ENCODE measurements at places on chromosomes 13 and 19.

DNA sequence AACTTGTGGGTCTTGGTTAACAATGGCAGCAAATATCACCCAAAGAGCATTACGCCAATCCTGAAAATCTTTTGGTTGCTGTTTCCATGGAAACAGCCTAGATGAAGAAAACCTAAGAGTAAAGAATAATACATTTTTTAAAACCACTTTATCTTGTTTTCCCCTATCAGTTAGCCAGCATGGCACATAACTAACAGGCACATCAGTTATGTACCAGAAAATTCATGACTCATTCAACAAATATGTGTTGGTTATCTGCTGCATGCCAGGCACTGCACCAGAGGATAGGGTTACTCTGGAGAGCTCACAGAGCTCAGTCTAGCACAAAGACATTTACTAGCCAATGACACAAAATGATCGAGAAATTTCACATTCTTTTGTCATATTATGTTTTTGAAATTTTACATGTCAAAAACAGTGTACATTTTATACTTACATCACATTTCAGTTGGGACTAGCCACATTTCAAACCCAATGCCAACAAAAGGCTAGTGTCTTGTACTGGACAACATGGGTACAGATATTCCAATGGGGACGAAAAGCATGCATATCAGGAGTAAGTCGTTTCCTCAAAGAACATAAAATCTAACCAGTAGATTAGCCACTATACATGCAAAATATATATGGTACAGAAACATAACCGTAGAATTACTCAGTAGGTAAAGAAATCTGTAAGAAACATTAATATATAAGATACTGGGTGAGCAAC is 20.3 kb downstream of the LNX2 start:
- DNase-seq, result peak; percentile 83

DNA sequence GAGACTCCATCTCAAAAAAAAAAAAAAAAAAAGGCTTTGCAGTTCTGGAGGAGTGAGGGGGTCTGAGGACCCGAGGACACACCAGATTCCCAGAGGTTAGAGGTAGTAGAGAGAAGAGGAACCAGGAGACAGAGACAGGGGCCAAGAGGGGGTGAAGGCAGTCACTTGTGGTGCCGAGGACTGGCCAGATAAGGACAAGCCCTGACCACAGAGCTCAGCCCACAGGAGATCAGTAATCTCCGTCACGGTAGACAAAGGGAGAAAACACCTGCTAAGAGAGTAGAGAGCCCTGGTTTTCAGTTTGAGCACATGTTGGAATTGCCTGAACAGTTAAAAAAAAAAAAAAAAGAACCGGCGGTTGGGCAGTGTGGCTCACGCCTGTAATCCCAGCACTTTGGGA is 1.7 kb upstream of the PRAM1 start:
- DNase-seq, result no peak

DNA sequence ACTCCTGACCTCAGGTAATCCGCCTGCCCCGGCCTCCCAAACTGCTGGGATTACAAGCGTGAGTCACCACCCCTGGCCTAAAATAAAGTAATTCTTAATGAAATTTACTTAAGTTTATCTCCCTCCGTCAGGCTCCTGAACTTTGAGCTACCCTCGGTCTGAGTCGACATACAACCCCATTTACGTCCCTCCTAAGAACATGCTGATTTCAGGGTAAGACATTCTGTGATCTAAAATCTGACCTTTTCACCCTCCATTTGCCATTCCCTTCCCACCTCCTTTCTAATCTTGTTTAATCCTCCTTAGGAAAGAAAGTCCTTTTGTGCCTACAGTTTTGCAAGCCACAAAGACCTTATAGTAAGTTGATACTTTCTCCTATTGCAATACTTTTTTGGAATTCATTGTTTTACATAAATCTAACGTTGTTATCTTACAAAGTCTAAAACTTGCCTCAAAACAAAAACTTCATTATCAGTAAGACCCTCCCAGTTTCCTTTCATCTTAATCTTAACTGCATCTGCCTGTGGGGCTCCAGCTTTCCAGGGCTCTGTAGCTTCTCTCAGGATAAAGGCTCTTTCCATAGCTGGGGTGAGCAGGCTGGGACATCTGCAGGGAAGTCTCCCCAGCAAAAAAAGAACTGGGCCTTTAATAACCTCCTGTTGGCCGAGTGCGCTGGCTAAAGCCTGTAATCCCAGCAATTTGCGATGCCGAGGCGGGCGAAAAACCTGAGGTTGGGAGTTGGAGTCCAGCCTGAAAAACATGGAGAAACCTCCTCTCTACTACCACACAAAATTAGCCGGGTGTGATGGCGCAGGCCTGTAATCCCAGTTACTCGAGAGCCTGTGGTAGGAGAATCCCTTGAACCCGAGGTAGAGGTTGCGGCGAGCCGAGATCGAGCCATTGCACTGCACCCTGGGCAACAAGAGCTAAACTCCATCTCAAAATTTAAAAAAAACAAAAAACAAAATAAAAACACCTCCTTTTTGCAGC is 143.1 kb downstream of the ZNF737 start:
- DNase-seq, result no peak

- no peak for DNase-seq
These were observed 97.1 kb downstream of the CYSLTR2 start for GRCh38 chr13:48750588-48751383.

DNA sequence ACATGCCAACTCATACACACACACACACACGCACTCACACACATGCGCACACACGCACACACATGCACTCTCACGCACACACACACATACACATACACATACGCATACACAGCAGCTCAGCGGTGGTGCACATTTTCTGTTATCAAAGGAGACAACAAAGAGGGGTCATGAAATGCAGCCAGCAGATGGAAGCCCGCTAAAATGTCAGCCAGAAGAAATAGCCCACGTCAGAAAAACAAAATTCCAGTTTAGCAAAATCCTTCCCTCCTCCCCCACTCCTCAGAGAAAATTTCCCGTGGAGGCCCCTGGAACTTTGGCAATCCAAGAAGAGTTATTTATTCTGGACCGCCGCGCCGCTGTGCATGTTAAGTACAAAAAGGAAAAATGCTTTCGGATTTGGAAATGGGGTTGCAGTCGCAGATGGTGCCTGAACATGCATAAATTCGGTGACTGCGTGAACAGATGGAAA is 114.6 kb upstream of the VSTM2B start:
- DNase-seq, result no peak

- no peak for DNase-seq
These were observed 42.0 kb downstream of the SLC15A1 start for GRCh38 chr13:98710521-98710920.

DNA sequence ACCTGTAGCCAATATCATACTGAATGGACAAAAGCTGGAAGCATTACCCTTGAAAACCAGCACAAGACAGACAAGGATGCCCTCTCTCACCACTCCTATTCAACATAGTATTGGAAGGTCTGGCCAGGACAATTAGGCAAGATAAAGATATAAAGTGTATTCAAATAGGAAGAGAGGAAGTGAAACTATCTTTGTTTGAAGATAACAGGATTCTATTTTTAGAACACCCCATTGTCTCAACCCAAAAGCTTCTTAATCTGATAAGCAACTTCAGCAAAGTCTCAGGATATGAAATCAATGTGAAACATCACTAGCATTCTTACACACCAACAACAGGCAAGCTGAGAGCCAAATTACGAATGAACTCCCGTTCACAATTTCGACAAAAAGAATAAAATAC is 17.8 kb upstream of the CCNA1 start:
- DNase-seq, result no peak

GRCh38 chr19:46409191-46409590 is 4.2 kb downstream of the CCDC8 start:
- no peak for DNase-seq

- DNase-seq, result no peak
These were observed 59.1 kb downstream of the DOCK9 start for GRCh38 chr13:98918771-98919170.

DNA sequence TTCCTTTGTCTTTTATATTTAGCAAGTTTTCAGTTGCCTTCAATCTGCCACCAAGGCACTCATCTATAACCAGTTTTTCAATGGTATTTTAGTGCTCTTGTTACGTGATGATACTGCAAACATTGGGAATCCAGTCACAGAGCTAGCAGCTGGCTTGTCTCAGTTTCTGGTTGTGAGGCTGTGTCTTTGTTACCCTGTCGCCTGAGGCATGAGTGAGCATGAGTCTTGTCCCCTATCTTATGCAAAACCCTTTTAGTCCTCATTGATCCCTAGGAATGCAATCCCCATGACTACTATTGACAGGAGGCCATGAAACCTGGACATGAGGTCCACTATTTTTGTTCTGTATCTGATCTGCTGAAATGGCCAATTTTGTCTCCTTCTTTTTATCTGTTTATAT is 391.0 kb downstream of the LMO7 start:
- DNase-seq, result no peak

DNA sequence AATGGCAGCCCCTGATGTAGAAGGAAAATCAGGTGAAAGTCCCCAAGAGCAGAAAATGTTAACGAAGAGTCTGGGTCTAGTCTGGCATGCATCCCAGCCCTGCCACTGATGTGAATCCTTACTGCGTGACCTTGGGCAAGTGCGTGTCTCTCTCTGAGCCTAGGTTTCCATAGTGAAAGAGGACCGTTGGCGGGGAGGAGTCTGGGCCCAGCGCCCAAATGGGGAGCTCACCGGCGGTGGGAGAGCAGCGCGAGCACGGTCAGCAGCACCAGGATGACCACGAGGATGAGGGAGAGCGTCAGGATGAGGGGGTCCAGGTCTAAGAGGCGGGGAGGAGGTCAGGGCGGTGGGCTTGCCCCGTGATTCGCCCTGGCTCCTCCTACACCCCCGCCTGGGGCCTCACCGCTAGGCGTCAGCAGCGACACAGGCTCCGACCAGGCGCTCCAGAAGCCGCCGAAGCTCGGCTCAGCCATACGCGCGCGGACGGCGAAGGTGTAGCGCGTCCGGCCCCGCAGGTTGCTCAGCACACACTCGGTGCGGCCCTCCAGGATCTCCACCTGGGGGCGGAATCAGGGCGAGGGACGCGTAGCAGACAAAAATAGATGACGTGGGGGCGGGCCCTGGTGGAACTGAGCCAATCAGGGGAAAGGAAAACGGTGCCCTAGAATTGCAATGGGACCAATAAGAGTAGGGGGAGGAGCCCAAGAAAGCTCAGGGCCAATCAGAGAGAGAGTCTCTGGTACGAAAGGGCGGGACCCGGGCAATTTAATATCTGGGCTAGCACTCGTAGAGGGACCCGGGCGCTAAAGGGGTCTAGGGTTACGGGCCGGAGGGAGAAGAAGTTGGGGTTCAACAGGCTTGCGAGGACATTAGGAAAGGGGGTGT is 3.2 kb downstream of the EPOR start:
- DNase-seq, result peak; percentile 97

DNA sequence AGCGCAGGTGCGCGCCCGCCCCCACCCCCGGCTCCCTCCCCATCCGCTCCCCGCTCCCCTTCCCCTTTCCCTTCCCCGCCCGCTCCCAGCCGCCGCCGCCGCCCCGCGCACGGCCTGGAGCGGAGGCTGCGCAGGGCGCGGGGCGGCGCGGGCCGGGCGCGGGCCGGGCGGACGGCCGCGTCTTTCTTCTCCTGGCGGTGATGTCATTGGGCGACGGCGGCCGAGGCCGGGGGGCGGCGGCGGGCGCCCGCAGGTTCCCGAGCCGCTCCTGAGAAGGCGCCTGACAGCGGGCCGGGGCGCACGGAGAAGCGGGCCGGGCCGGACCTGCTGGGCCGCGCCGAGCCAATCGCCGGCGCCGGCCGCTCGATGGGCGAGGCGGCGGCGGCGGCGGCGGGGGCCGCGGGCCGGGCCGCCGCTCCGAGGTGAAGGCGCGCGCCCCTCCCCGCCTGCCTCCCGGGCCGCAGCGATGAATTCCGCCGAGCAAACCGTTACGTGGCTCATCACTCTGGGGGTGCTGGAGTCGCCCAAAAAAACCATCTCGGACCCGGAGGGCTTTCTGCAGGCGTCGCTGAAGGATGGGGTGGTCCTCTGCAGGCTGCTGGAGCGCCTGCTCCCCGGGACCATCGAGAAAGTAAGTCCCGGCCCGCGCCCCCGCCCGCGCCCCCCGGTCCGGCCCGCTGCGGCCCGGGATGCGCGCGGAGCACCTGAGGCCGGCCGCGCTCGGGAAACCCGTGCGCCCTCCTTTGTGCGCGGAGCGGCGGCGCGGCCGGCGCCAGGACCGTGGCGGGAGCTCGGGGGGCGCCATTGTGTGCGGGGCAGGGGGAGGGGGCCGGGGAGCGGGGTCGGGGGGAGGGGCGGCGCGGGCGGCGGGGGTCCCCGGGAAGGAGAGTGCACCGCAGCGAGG is at the start of gene ARHGEF7:
TSS of gene ARHGEF7 (plus strand) at position 250 of the 904 bp plus-strand sequence. CDS start at position 467, 217 bp downstream.
- DNase-seq, result peak; percentile 26

GRCh38 chr13:110280231-110280813 is 26.6 kb downstream of the COL4A1 start:
- peak; percentile 91 for DNase-seq

GRCh38 chr19:3167533-3168272 is 10.9 kb upstream of the S1PR4 start:
- no peak for DNase-seq

GRCh38 chr19:36115453-36116343 is at the start of gene TBCB:
TBCB (plus strand) TSS chr19:36115468; CDS start chr19:36115561, 93 bp downstream.
- DNase-seq, result peak; percentile 56

DNA sequence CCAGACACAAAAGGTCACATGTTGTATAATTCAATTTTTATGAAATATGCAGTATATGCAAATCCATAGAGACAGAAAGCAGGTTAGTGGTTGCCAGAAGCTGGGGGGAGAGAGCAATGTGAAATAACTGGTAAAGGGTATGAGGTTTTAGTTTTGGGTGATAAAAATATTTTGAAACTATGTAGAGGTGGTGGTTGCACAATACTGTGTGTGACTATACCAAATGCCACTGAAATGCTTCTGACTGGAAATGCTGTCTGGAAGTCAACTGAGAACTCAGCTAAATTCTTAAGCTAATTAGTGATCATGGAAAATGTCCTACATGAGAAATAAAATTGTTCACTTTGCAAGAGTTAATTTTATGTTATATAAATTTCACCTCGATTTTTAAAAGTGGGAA is 65.3 kb upstream of the RXFP2 start:
- DNase-seq, result peak; percentile 25

DNA sequence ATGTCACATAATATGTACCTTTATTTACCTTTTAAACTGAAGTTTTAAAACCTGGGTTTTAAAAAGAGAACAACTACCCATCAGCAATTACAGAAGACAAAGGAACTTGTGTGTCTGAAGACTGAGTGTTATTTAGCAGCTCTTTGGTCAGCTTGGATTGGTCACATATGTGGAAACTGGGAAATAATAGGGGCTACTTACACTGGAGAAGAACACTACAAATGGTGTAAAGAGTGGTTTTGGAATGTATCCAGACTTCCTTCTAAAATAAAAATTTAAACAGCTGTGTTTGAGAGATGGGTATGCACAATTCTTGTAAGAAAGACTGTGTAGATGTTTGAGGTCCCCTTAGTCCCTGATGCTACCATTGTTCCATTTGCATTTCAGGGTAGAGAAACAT is 13.3 kb downstream of the TNFRSF19 start:
- DNase-seq, result no peak

DNA sequence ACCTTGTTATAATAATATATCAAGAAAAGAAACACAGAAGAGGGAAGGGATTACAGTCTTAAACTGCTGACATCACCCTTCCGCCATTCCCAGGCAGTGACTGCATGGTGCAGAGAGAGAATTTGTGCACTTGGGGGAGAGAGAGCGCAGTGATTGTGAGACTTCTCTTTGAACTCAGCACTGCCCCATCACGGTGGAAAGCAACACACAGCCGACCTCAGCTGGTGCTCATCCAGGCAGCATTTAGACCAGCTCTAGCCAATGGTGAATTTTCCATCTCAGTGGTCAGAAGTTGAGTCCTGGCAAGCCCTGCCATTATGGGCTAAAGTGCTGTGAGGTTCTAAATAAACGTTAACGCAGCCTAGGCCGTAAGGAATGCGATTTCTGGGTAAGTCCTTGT is 1681.5 kb downstream of the EFNB2 start:
- no peak for DNase-seq

Measured in fibroblast of skin of back (primary cell).